Left ventricle myocardium inferior (tissue), 1 donor: ENCODE measurements at places on chromosomes 7 and 10.
A peak's percentile ranks its signal among the peaks of the same experiment; 100 is the strongest.

- DNase-seq: no peak
These were observed 329.5 kb downstream of the CRPPA start for GRCh38 chr7:16091701-16092310.

DNA sequence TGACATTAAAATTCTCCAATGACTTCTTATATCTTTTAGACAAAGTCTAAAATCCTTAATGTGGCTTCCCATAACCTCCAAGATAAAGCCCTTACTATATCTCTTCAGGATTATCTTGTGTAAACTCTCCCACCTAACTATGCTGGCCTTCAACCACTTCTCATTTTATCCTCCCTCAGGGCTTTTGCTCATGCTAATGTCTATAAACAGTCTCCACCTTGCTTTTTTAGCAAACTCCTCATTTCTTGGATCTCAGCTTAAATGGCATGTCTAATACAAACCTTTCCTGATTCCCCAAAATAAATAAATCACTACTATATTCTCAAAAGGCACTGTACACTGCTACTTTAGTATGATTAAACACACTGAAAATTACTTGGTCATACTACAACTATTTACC, 181.2 kb downstream of the LRRN3 start:
- no peak for DNase-seq

GRCh38 chr7:29042824-29043231, 84.7 kb upstream of the TRIL start:
- DNase-seq: no peak

GRCh38 chr10:129919358-129919757, 44.7 kb downstream of the EBF3 start:
- peak; percentile 7 for DNase-seq

DNA sequence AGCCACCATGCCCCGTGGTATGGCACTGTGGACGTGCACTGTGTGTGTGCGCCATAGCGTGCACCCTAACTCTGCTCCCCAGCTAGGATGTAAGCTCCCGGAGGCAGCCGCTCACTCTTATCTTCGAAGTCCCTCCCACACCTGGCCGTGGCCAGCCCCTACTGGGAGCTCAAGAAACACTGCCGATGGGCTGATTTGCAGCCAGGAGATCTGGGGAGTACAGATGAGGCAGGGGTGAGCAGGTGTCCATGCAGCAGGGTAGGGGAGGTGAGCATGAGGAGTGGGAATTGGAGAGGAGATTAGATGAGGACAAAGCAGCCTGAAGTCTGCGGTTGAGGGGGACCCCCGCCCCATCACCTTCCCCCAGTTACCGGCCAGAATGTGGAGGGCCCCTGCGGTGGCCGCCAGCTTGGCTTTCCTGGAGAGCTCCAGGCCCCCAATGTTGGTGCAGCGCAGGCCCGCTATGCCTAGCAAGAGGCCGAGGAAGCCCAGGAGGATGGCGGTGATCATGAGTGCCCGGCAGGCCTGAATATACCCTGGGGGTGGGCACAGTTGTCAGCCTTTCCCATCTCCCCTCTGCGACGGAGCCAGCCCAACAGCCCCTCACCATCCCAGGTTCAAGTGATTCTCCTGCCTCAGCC, 3.6 kb downstream of the CLDN15 start:
- DNase-seq: no peak
